ENCODE measurements at places on chromosomes 11 and 22. TPM values are rescaled to one million over a fixed set of nuclear protein-coding genes. Genes with fewer than 3 reads are reported as not detected.
A peak's percentile ranks its signal among the peaks of the same experiment; 100 is the strongest.

The SLC35F2 gene
- total RNA-seq, result 34.5 TPM

DNA sequence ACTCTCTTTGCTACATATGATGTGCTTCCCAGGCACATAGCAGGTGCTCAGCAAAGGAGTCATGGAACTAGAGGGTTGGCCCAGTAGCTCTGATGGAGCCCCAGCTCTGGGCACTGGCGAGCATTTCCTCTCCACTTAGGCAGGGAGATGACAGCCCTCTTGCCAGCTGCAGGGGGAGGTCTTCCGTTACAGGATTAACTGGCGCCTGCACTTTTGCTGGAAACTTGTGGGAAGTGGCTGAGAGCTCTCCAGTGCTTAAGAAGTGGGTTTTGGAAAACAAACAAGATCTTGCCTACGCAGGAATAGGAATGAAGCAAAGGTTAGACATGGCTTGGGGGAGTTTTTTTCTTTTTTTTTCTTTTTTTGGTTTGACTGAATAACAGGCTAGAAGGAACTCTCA, 75.5 kb downstream of the MICAL2 start:
- no peak for DNase-seq

The PHF21B gene
- not detected for total RNA-seq

DNA sequence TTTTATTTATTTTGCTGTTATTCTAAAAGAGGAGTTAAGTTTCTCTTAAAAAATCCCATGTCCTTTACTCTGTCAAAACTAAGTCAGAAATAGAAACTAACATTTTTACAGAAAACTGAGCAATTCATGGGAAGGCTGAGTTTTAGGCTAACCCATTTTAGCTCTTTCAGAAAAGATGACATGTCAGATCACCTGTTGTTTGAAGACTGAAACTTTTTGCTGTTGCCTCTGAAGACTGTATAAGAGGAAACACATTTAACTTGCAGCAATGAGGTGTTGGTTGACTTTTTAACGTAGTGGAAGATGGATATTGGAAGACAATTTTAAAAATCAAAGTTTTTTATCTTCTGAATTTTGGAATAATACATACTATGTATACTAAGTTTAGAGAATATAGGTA, 115.4 kb downstream of the METTL15 start:
- DNase-seq, result no peak

The PLAAT2 gene
- total RNA-seq, result 0.31 TPM

DNA sequence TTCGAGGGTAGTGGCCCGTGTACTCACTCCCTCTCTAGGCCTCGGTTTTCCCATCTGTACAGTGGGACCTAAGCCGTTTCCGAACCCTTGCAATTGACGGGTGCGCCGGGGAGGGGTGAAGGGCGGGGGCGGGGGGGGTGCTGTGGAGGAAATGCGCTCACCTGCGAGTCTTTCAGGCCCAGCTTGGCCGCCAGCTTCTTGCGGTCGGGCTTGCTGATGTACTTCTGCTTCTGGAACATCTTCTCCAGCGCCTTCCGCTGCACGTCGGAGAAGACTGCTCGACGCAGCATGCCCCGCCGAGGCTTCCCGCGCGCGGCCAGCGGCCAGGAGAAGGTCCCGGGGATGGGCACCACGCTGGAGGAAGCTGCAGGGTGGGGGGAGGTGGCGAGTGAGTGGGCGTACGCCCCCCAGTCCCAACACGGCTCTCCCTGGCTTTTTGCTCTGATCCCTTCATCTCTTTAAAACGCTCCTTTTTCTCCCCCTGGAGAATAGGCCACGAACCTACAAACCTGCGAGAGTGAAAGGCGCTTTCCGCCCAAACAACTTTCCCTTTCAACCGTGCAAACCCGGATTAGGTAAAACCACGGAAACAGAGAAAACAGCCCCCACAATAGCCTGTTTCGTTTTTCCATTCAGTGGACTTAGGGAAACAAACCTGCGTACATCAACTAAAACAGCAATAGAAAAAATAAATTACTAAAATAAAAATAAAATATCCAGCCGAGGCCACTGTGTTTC, 3.2 kb downstream of the DBX1 start:
- DNase-seq, result peak; percentile 71

DNA sequence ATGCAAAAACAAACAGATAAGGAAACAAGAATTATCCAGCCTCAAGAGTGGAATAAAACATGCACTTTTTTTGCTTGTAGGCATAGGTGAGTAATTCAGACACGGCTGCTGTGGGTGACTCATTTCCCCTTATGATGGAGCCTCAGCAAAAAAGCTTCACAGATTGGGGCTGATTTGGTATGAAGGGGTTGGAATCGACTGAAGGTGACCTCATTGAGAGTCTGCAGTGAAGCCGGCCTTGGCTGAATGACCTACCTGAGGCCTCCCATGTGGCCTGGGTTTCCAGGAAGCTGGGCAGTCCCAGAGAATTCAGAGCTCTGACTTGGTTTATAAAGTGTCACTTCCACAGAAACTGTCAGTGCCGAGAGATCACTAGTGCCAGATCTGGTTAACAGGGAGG, 34.2 kb upstream of the VPREB1 start:
- DNase-seq, result no peak

DNA sequence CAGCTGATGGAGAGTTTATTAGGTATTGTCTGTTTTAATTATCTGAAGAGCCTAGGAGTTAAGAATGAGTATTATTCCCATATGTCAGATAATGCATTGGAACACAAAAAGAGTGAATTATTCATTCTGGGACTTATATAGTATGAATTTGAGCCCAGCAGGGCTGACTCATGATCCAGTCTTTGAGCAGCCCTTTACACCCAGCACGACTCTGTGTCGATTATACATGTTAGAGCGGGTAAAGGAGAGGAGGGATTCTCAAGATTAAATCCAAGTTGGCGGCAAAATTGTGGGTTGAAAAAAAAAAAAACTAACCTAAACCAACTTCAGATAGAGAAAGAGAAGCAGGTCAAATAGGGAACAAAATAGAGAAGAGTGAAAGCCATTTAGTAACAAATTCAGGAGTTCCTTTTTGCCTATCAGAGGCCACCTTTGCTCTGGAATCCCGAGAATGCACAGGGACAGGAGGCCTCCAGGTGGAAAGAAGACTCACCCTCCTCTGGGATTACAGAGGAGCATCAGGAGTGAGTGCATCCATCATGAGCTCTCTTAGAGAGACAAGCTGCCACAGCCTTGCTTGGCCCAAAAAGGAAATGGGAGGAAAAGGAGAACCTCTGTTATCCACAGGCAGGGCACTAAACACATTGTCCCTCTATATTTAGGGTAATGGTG, 3.1 kb downstream of the MRGPRX1 start:
- DNase-seq, result no peak

DNA sequence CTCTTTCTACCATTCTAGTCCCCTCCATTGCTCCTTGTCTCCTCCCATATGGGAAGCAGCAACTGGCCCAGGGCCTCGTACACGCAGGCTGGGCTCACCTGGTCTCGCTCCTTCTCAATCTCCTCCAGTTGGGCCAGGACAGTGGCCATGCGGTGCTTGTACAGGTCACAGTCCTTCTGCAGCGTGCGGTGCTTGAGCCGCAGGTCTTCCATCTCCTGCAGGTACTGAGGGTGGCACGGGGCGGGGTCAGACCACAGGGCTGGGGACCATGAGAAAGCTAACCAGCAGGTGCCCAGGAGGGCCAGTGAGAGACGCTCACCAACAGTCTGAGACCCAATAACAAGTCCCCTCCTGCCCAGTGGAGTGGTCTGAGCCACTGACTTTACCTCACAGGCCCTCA, 11.5 kb downstream of the CARD10 start:
- no peak for DNase-seq

DNA sequence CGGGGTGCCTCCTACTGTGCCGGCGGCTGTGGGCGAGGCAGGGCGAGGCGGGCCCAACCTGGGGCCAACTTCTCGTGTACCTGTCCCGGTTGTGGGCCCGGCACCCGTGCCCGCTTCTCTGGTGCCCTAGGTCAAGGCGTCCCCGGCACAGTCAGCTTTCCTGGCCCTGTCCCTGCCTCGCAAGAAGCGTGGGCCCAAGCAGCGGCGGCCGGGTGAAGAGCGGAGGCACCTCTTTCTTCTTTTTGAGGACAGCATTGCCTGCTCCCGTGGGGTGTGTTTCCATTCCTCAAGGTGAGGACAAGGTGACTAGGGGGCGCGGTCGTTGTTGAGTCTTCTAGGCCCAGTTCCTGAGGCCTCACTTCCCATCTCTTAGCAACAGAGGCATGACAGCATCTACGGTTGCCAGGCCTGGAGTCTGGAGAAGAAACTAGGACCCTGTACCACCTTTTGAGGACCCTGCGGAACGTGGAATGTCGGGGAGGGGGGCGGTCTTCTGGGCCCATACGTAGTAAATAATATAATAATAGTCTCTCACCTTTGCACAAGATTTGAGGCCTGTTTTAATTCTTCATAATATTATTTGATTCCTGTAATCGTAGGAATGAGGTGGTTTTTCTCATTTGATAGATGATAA, 418 bp downstream of the ACO2 start:
- no peak for DNase-seq

GRCh38 chr11:130170345-130170744, 10.8 kb downstream of the ST14 start:
- DNase-seq, result no peak

GRCh38 chr11:44149651-44150050, 54.2 kb downstream of the EXT2 start:
- DNase-seq, result no peak

The PRDM11 gene
- 7.7 TPM for total RNA-seq

The MCAM gene
- total RNA-seq, result 2.7 TPM

- no peak for DNase-seq
These were observed 14.3 kb upstream of the POU2AF3 start for GRCh38 chr11:111283945-111284481.

DNA sequence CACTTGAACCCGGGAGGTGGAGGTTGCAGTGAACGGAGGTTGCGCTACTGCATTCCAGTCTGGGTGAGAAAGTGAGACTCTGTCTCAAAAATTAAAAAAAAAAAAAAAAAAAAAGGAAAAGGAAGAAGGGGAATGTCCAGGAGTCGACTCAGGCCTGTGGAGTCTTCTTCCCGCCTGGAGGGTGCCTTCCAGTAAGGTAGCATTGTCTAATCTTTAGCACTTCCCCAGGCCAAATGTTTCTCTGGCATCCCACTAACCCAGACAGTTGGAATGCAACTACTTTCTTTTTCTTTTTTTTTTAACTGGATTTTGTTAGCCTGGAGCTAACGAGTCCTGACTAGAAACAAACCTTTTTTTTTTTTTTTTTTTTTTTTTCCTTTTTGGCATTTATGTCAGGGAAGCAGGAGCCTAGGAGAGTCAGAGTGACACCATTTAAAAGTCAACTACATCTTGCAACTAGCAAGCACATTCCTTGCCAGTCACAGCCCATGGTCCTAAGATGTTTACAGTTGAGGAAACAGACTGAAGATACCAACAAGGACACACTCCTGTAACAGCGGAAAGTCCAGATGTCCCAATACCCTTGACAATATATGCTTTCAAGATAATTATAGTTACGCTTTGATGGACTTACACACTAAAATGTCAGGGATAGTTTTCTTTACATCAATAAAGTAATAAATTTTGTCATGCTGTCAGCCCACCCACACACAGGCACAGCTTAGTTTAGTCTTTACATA, 10.6 kb downstream of the PLET1 start:
- DNase-seq, result no peak

The LINC01488 gene
- total RNA-seq, result not detected

DNA sequence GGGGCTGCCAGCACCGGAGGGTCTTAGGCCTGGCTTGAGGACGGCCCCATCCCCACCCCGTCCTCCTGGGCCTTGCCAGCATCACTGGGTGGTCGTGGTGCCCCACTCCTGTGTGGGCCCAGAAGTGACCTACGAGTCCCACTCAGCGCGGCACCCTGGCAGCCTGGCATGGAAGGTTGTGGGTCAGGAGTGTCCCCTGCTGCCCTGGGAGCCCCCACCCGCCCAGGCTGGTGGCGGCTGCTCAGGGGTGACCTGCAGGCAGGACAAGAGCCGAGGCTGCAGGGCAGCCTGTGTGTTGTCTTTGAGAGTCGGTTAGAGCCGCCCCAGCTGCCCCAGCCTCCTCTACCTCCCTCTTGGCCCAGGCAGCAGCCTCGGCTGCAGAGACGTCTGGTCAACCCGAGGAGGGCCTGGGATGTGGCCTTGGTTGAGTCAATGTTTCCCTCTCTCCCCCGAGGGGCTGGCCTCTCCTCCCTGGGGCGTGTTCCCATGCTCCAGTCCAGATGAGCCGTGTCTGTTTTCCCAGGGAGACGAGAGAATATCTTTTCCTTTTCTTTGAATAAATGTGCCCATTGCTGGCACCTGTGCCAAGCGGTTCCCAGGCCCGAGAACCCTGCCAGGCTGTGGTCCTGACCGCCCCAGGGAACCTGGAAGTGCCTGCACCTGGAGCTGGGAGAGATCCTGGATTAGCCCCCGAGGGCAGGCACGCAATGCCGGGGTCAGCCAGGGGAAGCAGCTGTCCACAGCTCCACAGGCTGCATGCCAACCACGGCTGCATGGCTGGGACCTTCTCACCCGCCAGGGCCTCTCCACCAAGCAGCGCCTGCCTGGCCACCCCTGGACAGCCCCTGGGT, 35.7 kb upstream of the MUC5AC start:
- DNase-seq, result no peak

- no peak for DNase-seq
These were observed 1130.4 kb downstream of the LRRC4C start for GRCh38 chr11:40328890-40329614.
